ENCODE measurements at places on chromosomes 11 and 22. TPM values are rescaled to one million over a fixed set of nuclear protein-coding genes. Genes with fewer than 3 reads are reported as not detected.

TRIM51 gene
- total RNA-seq: not detected

CCDC73 gene
- not detected for total RNA-seq

ASCL2 gene
- not detected for total RNA-seq

TUBA8 gene
- not detected for total RNA-seq

IL18 gene
- total RNA-seq: 22.3 TPM

NCF4 gene
- not detected for total RNA-seq

DAGLA gene
- total RNA-seq: 5.5 TPM

LAYN gene
- total RNA-seq: 55.8 TPM

GAL gene
- 2.3 TPM for total RNA-seq

KRTAP5-7 gene
- not detected for total RNA-seq

RAB36 gene
- total RNA-seq: 8.9 TPM

ADAMTS15 gene
- total RNA-seq: under 0.01 TPM

OR52A1 gene
- total RNA-seq: not detected

SLC25A17 gene
- total RNA-seq: 16.7 TPM

SYT7 gene
- total RNA-seq: 1.7 TPM

YPEL4 gene
- not detected for total RNA-seq

BATF2 gene
- total RNA-seq: 4.9 TPM

IRAG1 gene
- 0.89 TPM for total RNA-seq

MYO7A gene
- not detected for total RNA-seq

KLHL35 gene
- 1.8 TPM for total RNA-seq

GLYAT gene
- not detected for total RNA-seq

CREB3L1 gene
- total RNA-seq: 35.7 TPM

CD6 gene
- not detected for total RNA-seq

MN1 gene
- 0.18 TPM for total RNA-seq

DGAT2 gene
- 0.53 TPM for total RNA-seq

GTSE1 gene
- total RNA-seq: 13.8 TPM

BSCL2 gene
- 137 TPM for total RNA-seq

FGF3 gene
- not detected for total RNA-seq

CELSR1 gene
- total RNA-seq: 0.29 TPM

MLC1 gene
- not detected for total RNA-seq

CYP2D6 gene
- total RNA-seq: not detected

IGLL1 gene
- not detected for total RNA-seq

BCO2 gene
- 7.1 TPM for total RNA-seq

TRIM48 gene
- total RNA-seq: not detected

HTR3A gene
- total RNA-seq: not detected

AMOTL1 gene
- 10.1 TPM for total RNA-seq

ACRV1 gene
- not detected for total RNA-seq

CNTF gene
- not detected for total RNA-seq

ENTHD1 gene
- total RNA-seq: not detected

GRAP2 gene
- not detected for total RNA-seq

CNGA4 gene
- total RNA-seq: not detected

MAJIN gene
- not detected for total RNA-seq

PANX2 gene
- total RNA-seq: under 0.01 TPM

MYOD1 gene
- total RNA-seq: not detected

ANKK1 gene
- total RNA-seq: not detected

OR10A3 gene
- not detected for total RNA-seq
